ENCODE measurements at places on chromosomes 11 and 22. TPM values are rescaled to one million over a fixed set of nuclear protein-coding genes. Genes with fewer than 3 reads are reported as not detected.

DNA sequence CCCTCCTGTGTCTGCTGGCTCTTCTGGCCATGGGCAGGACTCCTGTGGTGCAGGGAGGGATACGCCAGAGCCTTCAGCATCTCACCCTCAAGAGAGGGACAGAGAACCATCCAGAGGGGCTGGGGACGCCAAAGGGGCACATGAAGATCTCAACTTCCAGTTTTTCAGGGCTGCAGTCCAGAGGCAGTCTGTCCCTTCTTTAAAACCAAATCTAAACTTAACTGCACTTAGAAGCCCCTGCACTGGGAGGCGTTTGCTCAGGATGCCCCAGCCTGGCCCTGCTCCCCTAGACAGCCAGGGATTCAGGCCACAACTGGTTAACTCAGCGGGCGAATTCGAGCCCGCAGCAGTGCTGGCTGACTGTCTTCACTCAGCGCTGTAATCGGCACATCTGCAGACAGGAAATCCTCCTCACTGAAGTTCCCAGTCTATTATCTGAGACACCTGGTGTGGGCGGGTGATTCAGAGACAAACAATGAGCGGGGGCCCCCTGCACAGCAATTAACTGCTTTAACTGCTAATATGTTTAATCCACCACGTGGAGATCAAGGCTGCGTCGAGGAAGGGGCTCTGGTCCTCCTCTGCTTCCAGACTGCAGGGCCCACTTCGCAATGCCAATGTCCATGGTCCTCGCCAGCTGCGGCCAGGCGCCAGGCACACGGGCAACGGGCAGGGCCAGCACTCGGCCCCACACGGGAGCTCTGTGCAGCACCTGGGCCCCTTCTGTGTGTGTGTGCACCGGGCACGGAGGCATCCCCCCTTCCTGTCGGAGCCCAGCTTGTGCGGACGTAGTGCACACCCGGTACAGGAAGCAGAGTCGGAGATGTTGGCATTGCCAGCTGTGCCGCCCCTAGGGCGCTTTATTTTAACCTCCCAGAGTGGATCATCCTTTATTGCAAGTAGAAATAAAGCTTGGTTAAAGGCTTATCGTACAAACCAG, 36.9 kb upstream of the GNB1L start:
- H3K27me3 ChIP-seq, result no peaks in the 10 kb centered on the region
- no peaks in the 10 kb centered on the region for H3K36me3 ChIP-seq
- peak overlapping the region; percentile 61 for H3K4me3 ChIP-seq
- DNase-seq, result peak; percentile 84
- peak overlapping the region; percentile 89 for H3K27ac ChIP-seq

- H3K27me3 ChIP-seq, result no peaks in the 10 kb centered on the region
- no peaks in the 10 kb centered on the region for H3K36me3 ChIP-seq
- H3K27ac ChIP-seq, result no peak overlapping the region
- DNase-seq, result no peak
- H3K4me1 ChIP-seq, result no peaks in the 10 kb centered on the region
- no peak overlapping the region for H3K4me3 ChIP-seq
Observed at GRCh38 chr11:83717537-83717936, 431.4 kb upstream of the CCDC90B start.

DNA sequence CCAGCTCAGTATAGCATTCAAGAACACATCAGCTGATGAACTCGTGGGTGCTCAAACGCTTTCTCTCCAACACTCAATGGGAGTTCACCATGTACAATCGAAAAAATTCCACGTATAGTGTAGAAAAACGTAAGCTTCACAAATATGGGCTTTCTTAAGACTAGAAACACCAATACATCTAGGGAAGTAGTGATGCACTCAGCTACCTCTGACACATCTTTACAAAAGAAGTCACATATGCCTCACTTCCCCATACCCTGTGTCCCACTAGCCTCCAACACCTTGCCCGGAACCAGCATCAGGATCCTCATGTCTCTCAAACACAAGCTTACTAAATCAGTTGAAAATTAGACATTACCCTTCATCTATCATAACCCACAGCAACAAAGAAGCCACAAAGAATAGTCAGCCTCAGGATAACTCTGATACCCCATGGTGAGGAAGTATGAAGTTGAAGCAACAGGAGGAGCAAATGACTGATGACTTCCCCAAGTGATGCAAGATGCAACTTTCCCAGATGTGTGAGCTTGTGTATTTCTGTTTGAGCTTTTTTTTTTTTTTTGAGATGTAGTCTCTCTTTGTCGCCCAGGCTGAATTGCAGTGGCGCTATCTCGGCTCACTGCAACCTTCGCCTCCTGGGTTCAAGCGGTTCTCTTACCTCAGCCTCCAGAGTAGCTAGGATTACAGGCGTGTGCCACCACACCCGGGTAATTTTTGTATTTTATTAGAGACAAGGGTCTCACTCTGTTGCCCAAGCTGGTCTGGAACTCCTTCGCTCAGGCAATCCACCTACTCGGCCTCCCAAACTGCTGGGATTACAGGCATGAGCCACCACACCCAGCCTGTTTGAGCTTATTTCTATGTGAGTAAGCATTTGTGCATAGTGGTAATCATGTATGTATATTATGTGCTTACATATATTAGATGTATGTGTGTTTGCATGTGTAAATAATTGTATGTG, 8.5 kb upstream of the DENND5A start:
- no peak overlapping the region for H3K27ac ChIP-seq
- H3K36me3 ChIP-seq, result peaks cover 3% of the 10 kb centered on the region
- peaks cover 16% of the 10 kb centered on the region for H3K27me3 ChIP-seq
- no peak for DNase-seq
- H3K4me3 ChIP-seq, result no peak overlapping the region
- no peaks in the 10 kb centered on the region for H3K4me1 ChIP-seq

GRCh38 chr22:21691816-21692215, 26.0 kb downstream of the PPIL2 start:
- H3K27ac ChIP-seq, result no peak overlapping the region
- peaks cover 19% of the 10 kb centered on the region for H3K4me1 ChIP-seq
- H3K36me3 ChIP-seq, result peaks cover 17% of the 10 kb centered on the region

- H3K27ac ChIP-seq, result peak overlapping the region; percentile 77
- peak; percentile 84 for DNase-seq
- peak overlapping the region; percentile 32 for H3K4me3 ChIP-seq
- peaks cover 9% of the 10 kb centered on the region for H3K36me3 ChIP-seq
Observed at GRCh38 chr11:88179141-88179540, 3.9 kb upstream of the RAB38 start.

- H3K4me1 ChIP-seq, result no peaks in the 10 kb centered on the region
- no peaks in the 10 kb centered on the region for H3K27me3 ChIP-seq
- H3K36me3 ChIP-seq, result no peaks in the 10 kb centered on the region
- no peak overlapping the region for H3K4me3 ChIP-seq
- no peak overlapping the region for H3K27ac ChIP-seq
- DNase-seq, result no peak
Observed at GRCh38 chr11:16406226-16406625, 49.9 kb upstream of the SOX6 start.

- H3K4me1 ChIP-seq, result no peaks in the 10 kb centered on the region
- H3K36me3 ChIP-seq, result no peaks in the 10 kb centered on the region
- peaks cover 26% of the 10 kb centered on the region for H3K27me3 ChIP-seq
- no peak overlapping the region for H3K27ac ChIP-seq
- DNase-seq, result no peak
- no peak overlapping the region for H3K4me3 ChIP-seq
Observed at GRCh38 chr11:115656669-115657068, 152.5 kb upstream of the CADM1 start.

DNA sequence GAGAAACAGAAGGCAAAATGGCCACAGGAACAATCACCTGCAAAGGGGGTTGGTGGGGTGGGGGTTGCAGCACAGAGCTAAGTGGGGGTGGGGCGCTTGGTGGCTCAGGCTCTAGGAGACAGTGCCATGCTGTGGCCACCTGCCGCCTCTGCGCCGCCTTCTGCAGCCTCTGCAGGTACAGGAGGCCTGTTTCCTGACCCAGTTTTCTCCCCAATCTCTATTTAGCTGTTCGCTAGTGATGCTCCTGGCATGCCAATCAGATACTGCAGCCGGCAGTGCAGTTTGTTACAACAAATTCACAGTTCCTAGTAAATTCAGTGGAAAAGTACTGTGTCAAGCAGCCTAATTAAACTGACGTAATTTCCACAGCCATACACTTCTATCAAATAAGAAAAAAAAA, 106.4 kb downstream of the SERGEF start:
- DNase-seq, result no peak
- H3K4me1 ChIP-seq, result no peaks in the 10 kb centered on the region
- H3K4me3 ChIP-seq, result no peak overlapping the region
- H3K27ac ChIP-seq, result no peak overlapping the region

DNA sequence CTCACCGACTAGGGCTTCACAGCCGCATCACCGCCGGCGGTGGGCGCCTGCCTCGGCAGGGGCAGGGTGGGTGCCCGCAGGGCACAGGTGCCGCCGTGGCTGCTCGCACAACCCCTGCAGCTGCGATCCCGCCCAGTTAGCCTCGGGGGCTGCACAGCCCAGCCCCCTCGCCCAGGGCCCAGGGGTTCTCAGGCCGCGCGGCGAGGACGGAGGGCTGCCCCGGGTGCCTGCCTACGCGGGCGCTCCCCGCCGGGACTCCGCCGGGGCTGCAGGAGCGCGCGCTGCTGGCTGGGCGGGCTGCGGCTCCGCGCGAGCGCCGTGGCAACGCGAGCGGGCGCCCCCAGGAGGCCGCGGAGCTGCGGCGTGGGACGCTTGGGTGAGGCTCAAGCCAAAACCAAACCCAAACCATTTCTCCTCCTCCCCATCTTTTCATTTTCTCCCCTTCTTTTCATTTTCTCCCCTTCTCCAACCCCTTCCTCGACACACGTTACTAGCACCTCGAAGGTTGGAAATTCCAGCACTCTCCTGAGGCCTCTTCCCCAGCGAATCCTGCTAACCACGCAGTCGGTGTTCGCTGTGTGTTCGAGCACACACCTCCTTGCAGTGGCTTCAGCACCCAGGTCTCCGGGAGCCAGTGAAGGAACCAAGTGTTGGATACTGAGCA, at the start of gene MICAL3:
Gene MICAL3, minus strand, starts transcription at position 286 of the 664 bp plus-strand sequence. CDS start 117,749 bp downstream, outside the sequence.
- peaks cover 19% of the 10 kb centered on the region for H3K4me1 ChIP-seq
- peak within 1 kb of the TSS; percentile 76 for H3K4me3 ChIP-seq

DNA sequence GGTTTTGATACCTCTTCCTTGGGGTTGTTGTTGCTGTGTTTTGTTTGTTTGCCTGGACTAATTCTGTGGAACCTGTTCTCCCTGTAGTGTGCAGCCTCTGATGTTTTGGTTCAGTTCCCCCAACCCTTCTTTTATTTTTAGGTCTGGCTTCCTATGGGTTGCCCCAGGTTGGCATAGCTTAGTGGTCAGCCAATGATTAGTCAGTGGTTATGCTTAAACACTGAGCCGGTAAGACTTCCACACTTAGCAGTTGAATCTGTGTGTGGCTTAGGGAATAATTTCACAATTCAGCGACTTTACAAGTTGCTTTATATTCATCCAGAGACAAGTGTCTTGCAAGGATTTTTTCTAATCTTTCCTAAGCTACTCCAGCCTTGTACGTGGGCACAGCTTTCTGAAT, 78.6 kb upstream of the CLPB start:
- peaks cover 12% of the 10 kb centered on the region for H3K27me3 ChIP-seq
- H3K36me3 ChIP-seq, result peaks cover 9% of the 10 kb centered on the region
- no peak for DNase-seq

DNA sequence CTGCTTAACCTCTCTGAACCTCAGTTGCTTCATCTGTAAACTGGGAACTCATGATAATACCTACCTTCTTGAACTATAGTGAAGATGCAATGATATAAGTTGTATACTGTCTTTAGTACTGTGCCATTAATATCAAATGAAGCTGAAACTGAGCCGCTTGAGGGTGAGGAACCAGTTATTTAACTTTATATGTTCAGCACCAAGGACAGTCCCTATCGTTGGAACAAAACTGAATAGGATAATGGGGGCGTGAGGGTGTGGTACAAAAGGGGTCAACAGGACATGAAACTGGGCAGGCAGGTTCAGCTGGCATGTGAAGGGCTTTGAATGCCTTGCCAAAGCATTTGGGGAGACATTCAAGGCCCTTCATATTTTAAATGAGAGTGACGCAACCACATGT, 112.6 kb downstream of the C11orf91 start:
- H3K4me1 ChIP-seq, result no peaks in the 10 kb centered on the region
- no peak overlapping the region for H3K4me3 ChIP-seq
- no peak for DNase-seq
- H3K36me3 ChIP-seq, result no peaks in the 10 kb centered on the region
- H3K27ac ChIP-seq, result no peak overlapping the region

GRCh38 chr22:46073683-46074504, 76.4 kb upstream of the PPARA start:
- H3K4me1 ChIP-seq, result peaks cover 30% of the 10 kb centered on the region
- peaks cover 17% of the 10 kb centered on the region for H3K27me3 ChIP-seq
- no peak for DNase-seq
- H3K27ac ChIP-seq, result no peak overlapping the region
- no peaks in the 10 kb centered on the region for H3K36me3 ChIP-seq

DNA sequence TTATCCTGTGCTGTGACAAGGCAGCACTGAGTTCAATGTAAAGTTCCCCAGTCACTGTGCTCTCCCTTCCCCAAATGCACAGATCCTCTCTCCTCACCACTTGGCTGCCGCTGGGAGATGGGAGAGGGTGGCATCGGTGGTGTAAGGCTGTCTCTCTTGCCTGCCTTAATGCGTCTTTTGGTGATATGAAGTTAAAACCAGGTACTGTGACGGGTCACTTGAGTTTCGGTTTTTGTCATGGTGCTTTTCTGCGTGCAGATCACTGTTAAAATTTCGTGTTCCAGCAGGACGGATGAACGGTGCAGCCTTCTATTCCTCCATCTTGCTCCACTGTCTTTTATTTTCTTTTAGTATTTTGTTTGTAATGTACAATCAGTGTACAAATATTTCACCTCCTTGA, 18.6 kb downstream of the GLB1L2 start:
- peaks cover 20% of the 10 kb centered on the region for H3K4me1 ChIP-seq
- H3K27ac ChIP-seq, result peak overlapping the region; percentile 35
- H3K27me3 ChIP-seq, result peaks cover 6% of the 10 kb centered on the region
- DNase-seq, result no peak
- no peaks in the 10 kb centered on the region for H3K36me3 ChIP-seq

DNA sequence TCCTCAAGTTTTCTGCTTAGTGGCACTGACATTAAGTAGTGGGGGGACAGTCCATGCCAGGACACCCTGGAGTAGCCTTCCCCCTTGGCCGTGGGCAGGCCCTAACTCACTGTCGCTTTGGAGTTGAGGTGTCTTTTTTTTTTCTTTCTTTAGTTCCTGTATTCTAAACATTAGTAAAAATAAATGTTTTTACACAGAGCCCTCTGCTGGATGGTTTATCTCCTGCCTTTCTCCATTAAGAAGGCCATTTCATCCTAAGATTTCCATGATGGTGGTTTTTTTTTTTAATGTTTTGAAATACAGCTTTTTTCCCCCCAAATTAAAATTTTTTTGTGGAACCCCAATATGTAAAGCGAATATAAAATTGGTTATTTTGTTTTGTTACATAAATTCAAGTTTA, 1.8 kb upstream of the TIGD3 start:
- no peak overlapping the region for H3K27ac ChIP-seq
- DNase-seq, result no peak
- peaks cover 28% of the 10 kb centered on the region for H3K4me1 ChIP-seq
- H3K27me3 ChIP-seq, result peaks cover 12% of the 10 kb centered on the region
- H3K36me3 ChIP-seq, result peaks cover 26% of the 10 kb centered on the region
- H3K4me3 ChIP-seq, result no peak overlapping the region

ARL2 gene
- 74.1 TPM for total RNA-seq

SLC17A6 gene
- total RNA-seq, result not detected

CBLIF gene
- not detected for total RNA-seq

PNPLA3 gene
- 0.19 TPM for total RNA-seq

HSPB2 gene
- total RNA-seq, result not detected

ZNF70 gene
- 2.9 TPM for total RNA-seq

POLD4 gene
- total RNA-seq, result 36.5 TPM

KRTAP5-8 gene
- not detected for total RNA-seq

NEFH gene
- 6.0 TPM for total RNA-seq

ARHGAP1 gene
- 68.5 TPM for total RNA-seq
